ENCODE measurements at places on chromosomes 12 and 14.

GRCh38 chr12:129193263-129193871 is 340.1 kb downstream of the GLT1D1 start:
- DNase-seq, result no peak

- peak; percentile 36 for DNase-seq
Observed at GRCh38 chr12:26701604-26702215, 131.3 kb downstream of the ITPR2 start.

- no peak for DNase-seq
Observed at GRCh38 chr12:28014196-28014595, 41.7 kb upstream of the PTHLH start.

GRCh38 chr12:59675461-59675860 is 79.6 kb downstream of the SLC16A7 start:
- no peak for DNase-seq

DNA sequence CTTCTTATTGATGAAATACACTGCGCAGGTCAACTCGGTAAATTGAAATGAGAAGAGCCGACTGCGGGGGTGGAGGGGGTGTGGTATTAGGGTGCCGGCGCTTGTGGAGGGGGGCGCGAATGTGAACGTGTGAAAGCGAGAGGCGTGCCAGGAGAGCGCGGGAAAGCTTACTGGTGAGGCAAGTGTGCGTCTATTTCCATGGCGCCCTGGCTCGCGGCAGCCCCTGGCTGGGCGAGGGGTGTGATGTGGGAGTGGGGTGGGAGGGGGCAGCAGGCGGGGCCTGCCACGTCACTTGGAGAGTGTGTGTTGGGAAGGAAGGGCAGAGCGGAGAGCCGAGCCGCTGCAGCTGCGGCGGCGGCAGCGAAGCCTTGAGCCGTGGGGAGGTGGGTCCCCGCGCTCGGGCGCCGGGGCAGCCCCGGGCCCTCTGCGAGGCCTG is 88.8 kb downstream of the GALNT8 start:
- DNase-seq, result no peak

DNA sequence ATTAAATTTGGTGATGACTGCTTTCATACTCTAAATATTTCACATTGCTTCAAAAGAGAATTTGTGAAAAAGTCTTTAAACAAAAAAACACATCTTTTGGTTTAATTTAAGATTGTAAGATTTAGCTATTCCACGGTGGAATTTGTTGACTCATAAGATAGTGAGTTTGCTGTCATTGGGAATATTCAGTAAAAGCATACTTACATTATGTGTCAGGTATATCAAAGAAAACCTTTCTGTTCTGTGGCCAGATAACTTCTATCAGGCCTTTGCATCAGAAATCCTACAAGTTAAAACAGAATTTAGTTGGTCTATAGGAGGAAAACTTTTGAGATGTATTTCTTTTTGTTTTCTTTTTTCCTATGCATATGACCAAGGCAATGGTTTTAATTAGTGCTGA is 148.8 kb upstream of the E2F7 start:
- DNase-seq, result peak; percentile 67

- DNase-seq, result no peak
Observed at GRCh38 chr12:81340910-81341309, 263.0 kb downstream of the ACSS3 start.
